ENCODE measurements at places on chromosomes 6 and 20.

GRCh38 chr20:58229198-58229798, 845 bp upstream of the ANKRD60 start:
- no peak for DNase-seq

GRCh38 chr6:74646461-74646860, 559.4 kb downstream of the COL12A1 start:
- no peak for DNase-seq

- no peak for DNase-seq
Measured at GRCh38 chr20:34988191-34988540, 32.5 kb downstream of the MYH7B start.

- DNase-seq = no peak
Measured at GRCh38 chr6:105892577-105893262, 193.4 kb upstream of the PRDM1 start.

DNA sequence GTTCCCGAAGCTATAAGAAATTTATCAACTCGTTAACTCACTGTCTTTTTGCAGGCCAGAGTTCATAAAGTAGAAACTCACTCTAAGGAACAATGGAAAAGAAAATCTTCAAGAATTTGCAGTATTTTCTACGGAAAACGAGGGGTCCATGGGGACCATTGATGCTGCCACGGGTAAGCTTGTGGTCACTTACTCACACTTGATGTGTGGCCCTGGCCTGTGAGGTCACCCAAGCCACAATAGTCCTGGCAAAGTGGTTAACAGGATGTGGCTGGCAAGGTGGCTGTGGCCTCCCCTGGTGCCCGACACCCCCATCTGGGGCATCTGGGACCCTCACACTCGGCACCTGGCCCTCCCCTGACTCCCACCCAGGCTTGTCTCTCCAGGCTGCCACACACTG, 123.4 kb downstream of the C6orf118 start:
- no peak for DNase-seq

DNA sequence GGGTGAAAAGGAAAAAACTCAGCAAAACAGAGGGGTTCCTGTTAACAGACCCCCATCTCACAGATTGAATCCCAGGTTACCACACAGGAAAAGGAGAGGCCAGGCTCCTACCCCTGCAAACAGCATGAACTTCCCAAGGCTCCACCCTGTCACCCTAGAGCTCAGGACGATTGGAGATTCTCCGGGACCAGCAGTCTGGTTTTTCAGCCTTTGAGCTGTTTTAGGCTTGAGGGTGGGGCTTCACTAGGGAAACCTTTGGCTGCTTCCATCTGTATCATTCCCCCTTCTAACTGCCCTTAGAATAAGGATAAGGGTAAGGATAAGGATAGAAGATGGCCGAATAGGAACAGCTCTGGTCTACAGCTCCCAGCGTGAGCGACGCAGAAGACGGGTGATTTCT, 16.0 kb downstream of the C6orf58 start:
- no peak for DNase-seq

DNA sequence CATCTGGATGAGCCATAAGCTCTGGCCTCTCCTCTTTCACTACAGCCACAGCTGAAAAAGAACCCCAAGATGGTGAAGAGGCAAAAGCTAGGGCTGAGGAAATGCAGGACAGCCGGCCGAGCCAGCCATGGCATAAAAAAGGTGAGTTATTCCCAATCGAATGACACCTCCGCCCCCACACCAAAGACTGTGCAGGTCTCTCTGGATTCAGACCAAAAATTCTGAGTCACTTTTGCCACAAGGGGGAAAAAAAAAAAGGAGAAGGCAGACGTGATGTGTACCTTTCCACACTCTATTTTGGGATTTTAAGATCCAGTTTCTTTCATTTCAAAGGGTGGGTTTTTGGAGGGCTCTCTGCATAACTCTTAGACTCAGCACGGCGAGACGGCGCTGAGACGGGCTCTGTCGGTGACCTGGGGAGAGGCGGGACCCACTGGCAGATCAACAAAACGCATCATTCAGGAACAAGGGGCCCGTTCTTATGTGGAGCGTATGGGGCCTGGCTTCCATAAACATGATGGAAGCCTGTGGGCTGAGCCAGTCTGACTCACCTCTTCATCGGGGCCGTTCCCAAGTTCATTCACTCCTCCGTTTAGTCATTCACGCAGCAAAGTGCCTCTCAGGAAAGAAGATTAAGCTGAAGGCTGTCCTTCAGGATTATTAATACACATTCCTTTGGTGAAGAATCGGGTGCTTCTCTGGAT, 54.8 kb downstream of the NFATC2 start:
- no peak for DNase-seq

DNA sequence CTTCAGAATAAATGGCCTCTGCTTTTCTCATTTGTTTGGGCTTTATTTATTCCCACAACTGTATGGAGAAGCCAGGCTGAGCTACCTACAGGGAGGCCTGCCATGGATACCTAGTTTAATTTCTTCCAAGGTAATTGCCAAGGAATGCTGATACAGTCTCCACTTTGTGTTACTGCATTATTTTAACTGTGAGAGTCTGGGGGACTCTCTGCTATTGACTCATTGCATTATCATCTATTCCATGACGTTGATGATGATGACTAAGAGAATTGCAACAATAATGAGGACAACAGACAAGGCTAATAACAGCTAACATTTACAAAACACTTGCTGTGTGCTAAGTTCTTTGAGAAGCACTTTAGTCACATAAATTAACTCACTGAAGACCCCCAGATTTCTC, 88.3 kb upstream of the COL21A1 start:
- no peak for DNase-seq

DNA sequence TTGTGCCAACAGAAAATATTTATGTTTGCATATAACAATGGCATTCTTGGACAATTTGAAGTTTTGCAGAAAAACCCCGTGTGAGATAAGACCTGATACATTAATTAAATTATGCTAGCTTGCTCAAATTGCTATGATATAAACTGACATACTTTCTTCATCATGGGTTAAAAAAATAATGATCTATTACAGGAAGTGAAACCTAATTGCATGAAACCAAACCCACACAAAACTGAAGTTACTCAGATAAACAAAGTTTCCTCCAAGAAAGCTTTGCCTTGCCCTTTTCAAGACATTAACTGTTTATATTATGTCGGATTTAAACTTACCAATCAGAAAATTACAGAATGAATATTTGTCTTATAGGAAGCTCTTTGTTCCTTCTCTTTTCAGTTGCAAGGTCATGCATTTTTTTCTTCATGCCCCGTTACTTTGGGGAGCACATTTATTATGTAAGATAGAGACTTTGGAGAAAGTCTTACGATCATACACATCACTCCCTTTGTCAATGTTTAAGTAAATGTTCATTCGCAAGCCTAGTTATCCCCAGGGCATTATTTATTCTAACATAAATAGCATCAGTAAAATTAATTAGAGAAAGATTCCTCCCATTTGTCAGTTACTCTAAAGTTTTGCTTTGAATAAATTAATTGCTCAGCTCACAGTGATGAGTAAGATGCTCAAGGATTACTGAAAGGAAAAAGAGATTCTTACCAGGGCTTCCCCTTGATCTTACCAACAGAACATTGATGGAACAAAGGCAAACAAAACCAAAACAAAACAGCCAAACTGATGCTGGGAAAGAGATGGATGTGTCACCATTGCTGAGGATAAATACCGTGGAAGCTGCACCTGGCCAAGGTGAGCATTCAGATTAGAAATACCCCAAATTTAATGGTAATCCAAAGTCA, 14.8 kb upstream of the TMEM244 start:
- no peak for DNase-seq

- no peak for DNase-seq
Measured at GRCh38 chr6:78810146-78810545, 57.2 kb upstream of the IRAK1BP1 start.

DNA sequence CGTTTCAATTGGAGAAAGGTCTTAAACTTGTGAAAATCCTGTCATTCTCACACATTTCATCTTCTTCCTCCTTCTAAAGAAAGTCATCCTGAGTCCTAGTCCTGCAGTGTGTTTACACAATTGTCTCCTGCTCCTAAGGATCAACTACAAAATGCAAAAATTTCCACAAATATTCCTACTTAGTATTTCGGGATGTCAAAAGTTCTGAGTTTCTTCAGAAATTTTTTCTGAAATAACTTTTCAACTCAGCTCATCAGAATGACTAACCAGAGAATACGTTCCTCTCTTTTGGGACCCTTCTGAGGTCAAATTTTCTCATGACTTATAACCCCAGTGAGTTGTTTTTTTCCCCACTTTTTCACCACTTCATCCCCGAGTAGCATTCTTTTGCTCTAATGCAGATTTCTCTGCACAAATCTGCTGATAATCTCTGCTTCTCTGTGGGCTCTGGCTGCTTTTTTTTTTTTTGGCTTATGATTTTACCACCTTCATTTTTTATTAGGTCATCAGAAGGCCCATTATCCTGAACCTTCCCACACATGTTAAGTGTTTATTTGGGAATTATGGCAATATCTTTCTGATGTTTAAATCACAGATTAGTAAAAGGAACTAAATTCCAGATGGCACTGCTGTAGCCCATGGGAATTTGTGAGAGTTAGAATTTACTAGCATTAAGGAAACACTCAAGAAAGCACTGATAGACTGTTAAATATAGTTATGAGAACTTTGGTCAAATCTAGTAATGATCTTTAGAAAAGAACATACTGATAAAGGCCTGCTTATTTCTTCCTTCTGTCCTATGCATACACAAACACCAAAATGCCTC, 41.4 kb downstream of the MAP3K5 start:
- no peak for DNase-seq

- DNase-seq = no peak
Measured at GRCh38 chr6:72683797-72684196, 61.9 kb downstream of the KCNQ5 start.

- DNase-seq = no peak
Measured at GRCh38 chr20:44448753-44449546, 26.7 kb upstream of the TTPAL start.

- DNase-seq = peak; percentile 8
Measured at GRCh38 chr6:95767897-95768463, 190.6 kb downstream of the MANEA start.

- DNase-seq = no peak
Measured at GRCh38 chr6:159970659-159971063, 1.8 kb downstream of the IGF2R start.

DNA sequence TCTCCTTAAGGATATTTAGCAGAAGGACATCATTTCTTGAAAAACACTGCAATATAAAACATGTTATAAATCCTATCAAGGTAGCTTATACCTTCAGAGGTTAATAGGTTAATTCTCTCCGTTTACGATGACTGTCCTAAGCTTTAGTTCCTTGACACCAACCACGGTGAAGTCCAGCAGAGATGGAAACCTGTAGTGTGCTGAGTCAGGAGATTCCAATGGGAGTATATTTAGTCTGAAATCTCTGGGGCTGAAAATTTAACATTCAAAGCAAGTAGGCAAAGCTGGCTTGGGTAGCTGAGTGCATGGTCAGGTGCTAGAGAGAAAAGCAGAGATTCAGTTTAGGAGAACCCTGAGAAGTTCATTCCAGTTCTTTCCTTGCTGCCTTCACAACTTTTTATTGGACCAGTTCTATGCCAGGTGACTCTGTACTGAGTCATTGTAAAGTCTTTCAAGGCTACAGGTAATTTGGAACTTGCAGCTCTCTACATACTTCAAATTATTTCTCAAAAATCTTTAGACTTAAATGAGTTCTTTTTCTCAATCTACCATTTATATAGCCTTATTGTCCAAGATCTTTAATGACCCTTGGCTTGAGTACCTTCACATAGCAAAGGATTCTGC, 1009.4 kb upstream of the FLRT3 start:
- DNase-seq = no peak

GRCh38 chr6:72035966-72036365, 149.6 kb downstream of the RIMS1 start:
- DNase-seq = no peak

GRCh38 chr6:96907498-96907897, 9.8 kb upstream of the NDUFAF4 start:
- no peak for DNase-seq

DNA sequence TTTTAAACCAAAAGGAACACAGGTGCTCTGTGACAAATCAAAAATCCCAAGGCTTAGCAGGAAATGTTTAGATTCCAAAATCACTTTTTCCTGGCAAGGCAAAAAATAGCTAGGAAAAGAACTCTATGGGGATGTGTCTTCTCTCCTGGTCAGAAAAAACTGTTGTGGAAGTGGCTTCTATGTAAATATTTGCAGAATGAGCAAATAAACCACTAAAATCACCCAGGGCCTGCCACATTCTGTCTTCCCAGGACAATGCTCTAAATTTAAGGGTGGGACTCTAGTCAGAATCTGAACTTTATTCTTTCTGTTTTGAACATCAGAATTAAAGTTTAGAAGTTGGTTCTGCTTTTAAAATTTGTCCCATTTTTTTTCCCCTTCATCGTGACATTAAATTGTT, 29.3 kb downstream of the GCM1 start:
- no peak for DNase-seq

DNA sequence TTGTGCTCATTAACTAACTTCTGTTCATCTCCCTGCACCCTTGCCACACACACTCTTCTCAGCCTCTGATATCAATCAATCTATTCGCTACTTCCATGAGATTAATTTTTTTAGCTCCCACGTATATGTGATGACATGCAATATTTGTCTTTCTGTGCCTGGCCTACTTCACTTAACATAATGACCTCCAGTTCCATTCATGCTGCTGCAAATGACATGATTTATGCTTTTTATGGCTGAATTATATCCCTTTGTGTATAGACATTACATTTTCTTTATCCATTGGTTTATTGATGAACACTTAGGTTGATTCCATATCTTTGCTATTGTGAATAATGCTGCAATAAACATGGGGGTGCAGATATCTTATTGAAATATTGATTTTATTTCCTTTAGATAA, 50.8 kb upstream of the SPTLC3 start:
- DNase-seq = no peak

DNA sequence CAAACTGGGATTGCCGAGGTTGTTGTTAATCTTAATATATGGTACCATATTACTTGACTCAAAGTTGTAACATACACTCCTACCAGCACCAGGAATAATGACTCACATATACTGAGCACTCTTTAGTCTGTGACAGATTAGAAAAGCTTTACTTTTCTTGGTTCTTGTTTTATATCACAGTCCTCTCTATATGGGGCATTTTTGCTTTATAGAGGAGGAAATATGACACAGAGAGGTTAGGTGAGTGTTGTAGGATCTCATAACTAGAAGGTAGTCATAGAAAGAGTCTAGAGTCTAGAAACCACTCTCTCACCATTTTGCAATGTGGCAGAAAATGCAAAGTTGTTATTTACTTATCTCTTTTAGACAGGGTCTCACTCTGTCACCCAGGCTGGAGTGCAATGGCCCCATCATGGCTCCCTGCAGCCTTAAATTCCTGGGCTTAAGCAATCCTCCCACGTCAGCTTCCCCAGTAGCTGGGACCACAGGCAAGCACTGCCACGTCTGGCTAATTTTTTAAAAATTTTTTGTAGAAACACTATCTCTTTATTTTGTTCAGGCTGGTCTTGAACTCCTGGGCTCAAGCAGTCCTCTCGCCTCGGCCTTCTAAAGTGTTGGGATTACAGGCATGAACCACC, 13.4 kb downstream of the TRIM38 start:
- no peak for DNase-seq
